Pulmonary artery endothelial cell (primary cell): ENCODE measurements at places on chromosomes 13 and 19.

DNA sequence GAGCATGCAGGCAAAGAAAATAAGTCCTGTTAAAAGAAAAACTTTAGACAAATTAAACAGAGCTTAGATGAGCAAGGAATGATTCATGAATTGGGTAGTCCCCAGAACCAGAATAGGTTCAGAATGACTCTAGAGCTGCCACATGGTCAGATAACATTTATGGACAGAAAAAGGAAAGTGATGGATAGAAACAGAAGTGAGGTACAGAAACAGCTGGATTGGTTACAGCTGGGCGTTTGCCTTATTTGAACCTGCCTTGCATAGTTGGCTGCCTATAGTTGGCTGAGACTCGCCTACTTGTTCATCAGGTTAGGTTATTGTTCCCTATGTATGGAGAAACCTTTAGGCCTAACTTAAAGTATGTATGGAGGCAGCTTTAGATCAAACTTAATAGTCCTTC lies 35.4 kb downstream of the WDFY2 start:
- no peak for DNase-seq

- no peak for DNase-seq
These were observed 9.6 kb downstream of the SH3GL1 start for GRCh38 chr19:4390567-4391305.

DNA sequence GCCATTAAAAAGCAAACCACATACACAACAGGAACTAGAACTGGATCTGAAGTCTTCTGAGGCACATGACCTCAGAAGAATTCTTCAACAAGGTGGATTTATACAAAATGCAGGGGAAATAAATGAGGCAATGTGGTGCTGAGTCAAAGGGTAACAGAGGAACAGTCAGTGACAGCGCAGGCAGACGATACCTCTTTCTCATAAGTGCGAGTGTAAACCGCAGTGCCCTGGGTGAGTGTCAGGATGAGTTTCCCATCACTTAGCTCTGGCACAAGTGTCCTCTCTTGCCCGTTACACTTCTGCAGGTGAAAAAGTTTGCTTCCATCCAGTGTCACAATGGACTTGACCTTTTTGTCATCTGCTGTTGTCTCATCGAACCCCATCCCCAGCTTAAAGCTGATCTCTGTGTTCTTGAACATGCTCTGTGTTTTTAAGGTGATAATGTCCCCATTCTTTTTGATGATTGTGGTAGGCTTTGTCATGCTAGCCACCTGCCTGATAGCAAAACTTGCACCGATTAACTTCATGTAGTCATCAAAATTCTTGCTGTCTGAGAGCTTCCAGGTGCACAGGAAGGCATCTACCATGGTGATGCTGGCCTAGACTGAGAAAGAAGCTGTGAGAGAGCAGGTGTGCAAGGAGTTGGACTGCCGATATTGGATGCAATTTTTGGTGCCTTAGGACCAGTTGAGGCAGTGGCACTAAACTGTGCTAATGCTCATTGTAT lies 97.3 kb downstream of the AKAP11 start:
- no peak for DNase-seq

GRCh38 chr19:45164577-45165335 lies 4.0 kb upstream of the NKPD1 start:
- no peak for DNase-seq

DNA sequence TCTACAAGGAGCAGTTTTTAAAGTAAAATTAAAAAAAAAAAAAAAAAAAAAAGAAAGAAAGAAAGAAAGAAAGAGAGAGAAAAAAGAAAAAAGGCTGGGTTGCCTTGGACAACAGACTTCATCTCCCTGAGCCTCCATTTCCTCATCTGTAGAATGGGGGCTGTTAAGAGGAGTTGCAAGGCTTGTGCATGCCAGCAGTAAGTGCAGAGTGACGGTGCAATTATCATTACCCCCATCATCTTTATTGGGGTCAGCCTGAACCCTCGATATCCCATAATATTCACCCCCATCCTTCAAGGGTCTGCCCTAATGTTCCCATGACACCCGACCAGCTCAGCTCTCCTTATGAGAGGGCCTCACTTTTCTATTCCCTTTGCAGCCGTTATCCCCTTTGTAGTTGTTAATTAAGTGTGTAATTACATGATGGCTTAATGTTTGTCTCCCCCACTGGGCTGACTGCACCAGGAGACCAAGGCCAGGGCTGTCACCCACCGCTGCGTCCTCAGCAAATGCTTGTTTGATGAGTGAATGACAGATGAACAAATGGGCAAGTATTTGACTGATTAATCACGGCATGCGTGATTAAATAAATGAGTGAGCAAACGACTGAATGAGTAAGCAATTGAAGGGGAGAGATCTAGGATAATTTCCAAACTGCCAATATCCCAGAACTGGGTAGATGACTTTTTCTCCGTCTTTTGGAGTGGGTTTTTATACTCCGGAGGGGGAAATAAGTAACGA lies 10.1 kb downstream of the FOSB start:
- no peak for DNase-seq

DNA sequence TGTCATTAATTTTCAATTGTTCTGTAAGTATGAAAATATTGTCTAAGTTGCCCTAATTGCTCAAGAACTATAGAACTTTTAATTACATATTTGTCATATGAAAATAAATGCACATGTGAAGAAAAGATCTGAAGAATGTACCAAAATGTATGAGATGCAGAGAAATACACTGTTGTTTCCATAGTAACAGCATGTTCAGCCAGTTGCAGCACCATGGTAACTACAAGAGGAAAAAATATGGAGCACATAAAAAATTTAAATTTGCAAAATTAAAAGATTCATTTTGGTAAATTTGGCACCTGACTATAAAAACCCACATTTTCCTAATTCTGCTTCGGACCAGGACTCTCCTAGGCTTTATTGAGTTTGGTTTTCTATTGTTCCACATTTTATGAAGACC lies 1170.0 kb upstream of the MIR17HG start:
- no peak for DNase-seq

DNA sequence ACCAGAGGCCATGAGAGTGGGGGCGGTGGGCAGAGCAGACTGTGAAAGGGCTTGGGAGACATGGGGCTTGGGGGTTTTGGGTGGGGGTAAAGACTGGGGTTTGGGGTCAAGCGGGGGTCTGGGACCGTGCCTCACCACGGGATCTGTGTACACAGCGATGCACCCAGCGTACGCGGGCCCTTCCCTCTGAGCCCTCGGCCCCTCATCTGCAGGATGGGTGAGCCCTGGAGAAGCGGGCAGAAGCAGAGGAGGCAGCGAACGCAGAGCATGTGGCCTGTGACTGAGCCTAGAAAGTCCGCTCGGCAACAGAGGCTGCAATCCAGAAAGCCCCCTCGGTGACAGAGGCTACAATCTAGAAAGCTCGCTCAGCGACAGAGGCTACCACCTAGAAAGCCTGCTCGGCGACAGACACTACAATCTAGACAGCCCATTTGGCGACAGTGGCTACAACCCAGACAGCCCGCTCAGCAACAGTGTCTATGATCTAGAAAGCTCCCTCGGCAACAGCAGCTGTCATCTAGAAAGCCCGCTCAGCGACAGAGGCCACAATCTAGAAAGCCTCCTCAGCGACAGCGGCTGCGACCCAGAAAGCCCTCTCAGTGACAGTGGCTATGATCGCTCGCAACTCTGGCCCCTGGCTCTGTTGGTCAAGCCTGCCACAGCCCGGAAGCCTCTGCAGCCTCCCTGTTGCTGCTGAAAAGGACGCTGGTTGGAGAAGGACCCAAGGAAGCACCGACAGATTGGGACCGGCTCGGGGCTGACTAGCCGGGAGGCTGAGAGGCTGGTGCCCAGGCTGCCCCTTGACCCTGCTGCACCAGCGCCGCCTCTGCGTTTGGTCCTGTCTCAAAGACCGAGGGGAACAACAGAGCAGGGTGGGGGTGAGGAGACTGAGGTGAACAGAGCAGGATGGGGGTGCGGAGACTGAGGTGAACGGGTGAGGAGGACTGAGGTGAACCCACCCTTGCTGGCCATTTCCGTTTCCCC lies 68.6 kb downstream of the SPACA7 start:
- DNase-seq, result no peak

DNA sequence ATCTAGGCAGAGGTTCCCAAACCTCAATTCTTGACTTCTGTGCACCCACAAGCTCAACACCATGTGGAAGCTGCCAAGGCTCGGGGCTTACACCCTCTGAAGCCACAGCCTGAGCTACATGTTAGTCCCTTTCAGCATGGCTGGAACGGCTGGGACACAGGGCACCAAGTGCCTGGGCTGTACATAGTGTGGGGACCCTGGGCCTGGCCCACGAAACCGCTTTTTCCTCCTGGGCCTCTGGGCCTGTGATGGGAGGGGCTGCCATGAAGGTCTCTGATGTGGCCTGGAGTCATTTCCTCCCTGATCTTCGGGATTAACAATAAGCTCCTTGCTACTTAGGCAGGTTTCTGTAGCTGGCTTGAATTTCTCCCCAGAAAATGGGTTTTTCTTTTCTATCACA lies 108.1 kb downstream of the HS6ST3 start:
- DNase-seq, result no peak

DNA sequence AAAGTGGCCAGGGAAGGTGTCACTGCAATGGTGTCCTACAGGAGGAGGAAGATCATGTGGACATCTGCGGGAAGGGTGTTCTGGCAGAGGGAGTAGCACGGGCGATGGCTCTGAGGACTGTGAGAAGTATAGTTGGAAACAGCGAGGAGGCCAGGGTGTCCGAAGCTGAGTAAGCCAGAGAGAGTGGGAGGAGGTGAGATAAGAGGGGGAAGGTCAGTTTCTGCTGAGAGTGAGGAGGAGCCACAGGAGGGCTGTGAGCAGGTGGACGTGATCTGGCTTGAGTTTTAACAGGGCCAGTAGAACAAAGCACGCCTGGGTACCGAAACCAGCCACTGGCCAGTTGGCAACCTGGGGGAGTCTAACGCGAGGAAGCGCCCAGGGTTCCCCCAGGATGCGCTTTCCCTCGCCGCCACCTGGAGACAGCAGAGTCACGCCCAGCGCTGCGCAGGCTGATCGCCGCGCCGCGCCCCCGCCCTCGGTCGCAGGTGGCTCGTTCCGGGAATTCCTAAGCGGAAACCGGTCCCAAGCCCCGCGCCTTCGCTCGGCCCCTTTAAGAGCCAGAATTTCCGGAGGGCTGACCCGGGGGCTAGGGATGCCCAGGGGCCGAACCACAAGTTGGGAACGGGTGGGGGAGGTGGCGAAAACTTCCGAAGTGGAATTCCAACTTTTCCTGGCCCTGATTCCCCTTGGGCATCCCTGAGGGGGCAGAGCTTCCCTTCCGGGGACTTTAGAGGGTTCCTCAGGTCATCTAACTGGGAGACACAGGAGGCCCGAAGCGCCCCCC lies 1.1 kb upstream of the LSR start:
- DNase-seq, result no peak

- DNase-seq, result no peak
These were observed 103.5 kb downstream of the POU4F1 start for GRCh38 chr13:78499802-78500201.

- DNase-seq, result no peak
These were observed 165.2 kb downstream of the STK24 start for GRCh38 chr13:98411617-98412265.

DNA sequence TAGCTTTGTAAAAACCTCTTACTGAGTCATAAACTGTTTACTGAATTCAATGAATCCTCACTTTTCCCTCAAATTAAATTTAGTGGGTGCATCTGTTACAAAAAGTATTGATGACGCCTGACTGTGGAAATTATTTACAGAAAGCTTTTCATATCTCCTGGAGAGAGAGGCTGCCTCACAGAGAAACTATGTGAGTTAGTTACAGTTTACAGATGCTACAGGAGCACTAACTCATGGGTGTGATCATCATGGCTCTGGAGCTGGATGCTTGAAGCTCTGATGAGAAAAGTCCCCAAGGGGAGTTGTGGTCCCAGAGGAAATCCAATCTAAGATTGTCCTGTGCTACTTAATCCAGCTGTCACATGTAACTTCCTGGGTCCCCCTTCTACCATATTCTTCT lies 590.8 kb downstream of the LMO7 start:
- no peak for DNase-seq

- DNase-seq, result no peak
These were observed 4.3 kb downstream of the NFKBID start for GRCh38 chr19:35895911-35896642.

- no peak for DNase-seq
These were observed 201.3 kb upstream of the SERP2 start for GRCh38 chr13:44172281-44172810.

- DNase-seq, result no peak
These were observed 60.2 kb upstream of the RFC3 start for GRCh38 chr13:33757713-33758112.

DNA sequence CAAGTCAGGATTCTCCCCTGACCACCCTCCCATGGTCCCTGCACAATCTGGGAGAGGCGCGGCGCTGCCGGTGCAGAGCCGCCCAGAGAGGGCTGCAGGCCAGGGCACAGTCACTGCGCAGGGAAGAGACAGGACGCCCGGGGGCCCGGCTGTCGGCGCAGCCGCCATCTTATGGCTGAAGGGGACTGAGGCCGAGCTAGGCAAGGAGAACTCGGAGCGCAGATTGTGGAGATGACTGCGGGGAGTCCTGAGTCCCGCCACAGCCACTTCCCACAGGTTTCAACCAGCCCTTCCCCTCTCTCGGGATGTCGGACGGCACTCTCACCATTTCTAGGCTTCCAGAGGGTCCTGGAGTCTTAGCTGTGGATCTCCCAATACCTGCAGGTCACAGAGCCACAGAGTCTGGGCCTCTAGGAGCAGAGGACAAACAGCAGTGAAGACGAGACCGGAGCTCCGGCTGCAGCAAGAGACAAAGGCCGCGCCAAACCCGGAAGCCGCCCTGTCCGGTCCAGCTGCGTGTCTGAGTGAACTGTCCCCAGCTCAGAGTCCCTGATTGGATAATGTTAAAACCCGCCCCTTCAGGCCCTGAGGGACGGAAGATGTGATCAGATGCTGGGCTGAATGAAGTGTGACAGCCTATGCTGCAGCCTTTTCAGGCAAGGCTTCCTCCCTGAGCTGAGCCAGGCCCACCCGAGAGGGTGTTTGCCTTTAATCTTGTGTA lies at the start of gene ZNF708:
TSS of gene ZNF708 (minus strand) at position 526 of the 721 bp plus-strand sequence. CDS start at position 328, 198 bp downstream.
- DNase-seq, result peak; percentile 74

DNA sequence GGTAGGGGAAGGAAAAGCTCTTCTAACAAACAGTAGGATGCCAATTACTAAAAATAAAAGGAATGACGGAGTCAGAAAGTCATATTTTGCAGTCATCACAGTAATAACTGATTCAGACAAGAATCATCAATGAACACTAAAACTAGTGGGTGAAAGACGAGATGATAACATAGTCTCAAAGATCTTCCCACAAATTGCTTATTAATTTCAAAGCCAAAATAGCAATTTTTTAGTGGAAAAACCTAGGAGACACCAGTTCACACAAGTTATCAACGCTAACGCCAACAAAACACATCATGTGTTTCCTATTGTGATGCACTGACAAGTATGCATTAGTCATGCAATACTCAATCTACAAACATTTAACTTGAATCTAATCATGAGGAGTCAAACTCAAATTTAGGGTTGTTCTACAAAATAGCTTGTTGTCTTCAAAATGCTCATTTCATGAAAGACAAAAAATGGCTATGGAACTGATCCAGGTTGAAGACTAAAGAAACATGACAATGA lies 18.6 kb downstream of the ZNF233 start:
- no peak for DNase-seq

DNA sequence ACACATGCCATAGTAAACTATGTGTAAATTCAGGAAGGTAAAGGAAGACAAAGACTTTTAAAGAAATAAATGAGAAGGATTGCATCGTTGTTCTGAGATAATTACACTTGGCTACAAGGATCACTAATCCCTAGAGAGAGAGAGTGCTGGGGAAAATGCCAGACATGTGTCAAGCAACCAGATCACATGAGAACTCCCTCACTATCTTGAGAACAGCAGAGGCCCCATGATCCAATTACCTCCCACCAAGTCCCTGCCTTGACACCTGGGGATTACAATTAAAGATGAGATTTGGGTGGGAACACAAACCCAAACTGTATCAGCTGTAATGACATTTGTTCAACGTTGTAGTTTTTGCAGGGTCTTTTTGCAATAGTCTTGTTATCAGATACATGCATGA lies 1600.9 kb upstream of the MIR17HG start:
- no peak for DNase-seq

GRCh38 chr13:112447306-112447705 lies 71.2 kb downstream of the SPACA7 start:
- no peak for DNase-seq
